Activated naive CD4-positive, alpha-beta T cell (primary cell): ENCODE measurements at places on chromosomes 1 and 21.

- no peak for DNase-seq
Observed at GRCh38 chr21:43731476-43731875, 12.5 kb downstream of the PDXK start.

DNA sequence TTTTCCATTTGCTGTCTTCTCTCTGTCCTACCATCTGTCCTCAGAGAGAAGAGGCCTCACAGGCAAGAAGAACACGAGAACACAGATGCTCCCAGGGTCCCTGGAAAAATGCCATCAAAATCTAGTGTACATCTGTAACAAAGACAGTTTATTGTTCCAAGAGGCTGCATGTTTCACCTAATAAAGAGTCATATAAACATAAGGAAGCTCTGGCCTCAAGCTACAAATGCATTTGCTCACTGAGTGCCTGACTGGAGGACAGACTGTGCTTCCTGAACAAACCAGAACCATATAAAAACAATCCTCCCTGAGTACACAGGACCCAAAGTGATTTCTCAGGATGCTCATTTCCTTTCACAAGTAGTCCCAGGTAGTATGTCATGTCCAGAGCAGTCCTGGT, 76.3 kb upstream of the SLC44A3 start:
- DNase-seq: no peak

DNA sequence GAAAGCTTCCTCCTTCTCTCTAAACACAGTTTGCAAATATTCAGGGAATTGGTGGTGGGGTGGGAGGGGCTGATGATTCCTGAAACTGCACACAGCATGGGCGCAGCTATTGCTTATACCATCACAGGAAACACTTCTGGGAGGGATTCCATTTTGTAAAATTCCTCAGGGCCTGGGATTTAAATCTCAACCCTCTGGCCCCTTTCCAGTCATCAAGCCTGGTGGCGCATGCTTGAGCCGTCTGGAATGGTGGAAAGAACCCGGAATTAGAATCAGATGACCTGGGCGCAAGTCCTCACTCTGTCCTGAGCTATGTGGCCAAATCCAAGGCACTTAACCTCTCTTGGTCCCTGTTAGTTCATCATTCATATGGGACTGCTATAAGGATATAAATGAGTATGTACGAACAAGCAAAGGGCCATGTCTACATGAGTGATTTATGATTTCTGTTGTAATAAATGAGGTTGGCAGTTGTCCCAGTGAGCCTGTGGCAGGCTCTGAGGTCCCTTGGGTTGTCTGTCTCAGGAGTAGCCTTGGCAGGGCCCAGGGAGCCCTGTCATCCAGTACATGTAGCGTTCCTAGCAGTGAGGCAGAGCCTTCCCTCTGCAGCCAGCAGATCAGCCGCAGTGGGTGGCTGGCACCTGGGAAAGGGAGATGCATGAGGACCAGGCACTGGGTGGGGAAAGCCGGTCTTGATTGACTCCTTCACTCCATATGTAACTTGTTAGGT, 72.0 kb downstream of the MAN1C1 start:
- DNase-seq: no peak

DNA sequence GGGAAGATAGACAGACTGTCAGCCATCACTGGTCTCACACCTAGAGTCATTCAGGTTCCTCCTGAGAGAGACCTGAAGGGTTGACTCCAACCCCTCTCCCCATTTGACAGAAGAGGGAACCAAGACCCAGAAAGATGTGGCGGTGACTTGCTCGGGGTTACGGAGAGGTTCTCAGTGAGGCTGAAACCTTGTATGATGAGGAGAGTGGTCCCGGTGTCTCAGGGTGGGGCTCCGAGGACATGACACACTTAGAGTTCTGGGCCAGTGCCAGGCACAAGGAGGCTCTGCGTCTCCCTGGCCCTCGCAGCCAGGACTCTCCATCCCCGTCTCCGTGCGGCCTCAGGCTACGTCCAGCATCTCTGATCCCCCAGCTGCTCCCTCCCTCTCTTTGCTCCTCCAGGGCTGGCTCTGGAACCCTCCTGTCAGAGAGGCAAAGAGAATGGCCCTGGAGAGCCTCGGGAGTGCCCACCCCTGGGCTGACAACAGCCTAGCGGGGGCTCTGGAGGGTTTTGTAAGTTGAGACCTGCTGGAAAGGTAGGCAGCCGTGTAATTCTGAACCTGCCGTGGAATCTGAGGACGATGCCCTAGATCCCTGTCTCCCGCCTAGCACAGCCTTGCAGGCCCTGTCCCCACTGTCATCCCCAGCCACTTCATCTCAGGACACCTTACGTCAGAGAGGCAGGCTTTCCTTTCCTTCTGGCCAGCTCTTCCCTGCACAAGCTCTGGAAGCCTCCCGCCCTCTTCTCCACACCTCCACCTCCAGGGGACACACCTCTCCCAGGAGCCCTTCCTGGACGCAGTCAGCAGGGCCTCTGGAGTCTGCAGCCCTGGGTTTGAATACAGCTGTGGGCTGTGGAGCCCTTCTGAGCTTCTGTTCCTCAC, 4.1 kb downstream of the EFHD2 start:
- no peak for DNase-seq

- DNase-seq: no peak
Observed at GRCh38 chr1:164733070-164733469, 174.1 kb downstream of the PBX1 start.

- DNase-seq: no peak
Observed at GRCh38 chr1:86773341-86774288, 69.2 kb downstream of the SH3GLB1 start.

GRCh38 chr1:56578138-56578962, 1.0 kb downstream of the PLPP3 start:
- no peak for DNase-seq

DNA sequence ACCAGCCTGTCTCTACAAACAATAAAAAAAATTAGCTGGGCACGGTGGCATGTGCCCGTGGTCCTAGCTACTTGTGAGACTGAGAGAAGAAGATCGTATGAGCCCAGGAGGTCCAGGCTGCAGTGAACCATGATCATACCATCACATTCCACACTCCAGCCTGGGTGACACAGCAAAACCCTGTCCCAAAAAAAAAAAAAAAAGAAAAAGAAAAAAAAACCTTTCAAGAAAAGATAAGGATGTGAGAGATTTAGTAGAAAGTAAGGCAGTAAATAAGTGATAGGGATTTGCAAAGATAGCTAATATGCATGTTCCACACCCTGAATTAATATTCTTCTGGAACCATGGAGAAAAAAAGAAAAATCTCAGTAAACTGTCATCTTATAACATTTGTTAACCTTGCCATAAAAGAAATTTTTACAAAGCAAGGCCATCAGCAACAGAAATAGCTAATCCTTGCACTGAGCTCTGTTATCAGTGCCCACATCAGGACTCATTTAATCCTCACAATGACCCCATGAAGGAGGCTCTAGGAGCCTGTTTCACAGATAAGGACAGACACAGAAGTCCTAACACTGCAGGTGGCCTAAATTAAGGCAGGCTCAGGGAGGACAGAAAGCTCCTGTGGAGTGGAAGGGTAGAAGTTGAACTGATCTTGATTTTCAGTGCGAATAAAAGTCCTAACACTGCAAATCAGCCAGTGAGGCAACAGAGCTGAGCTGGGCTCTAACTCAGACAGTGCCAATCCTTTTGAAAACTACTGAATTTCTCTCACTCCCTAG, 7.6 kb downstream of the GNB1 start:
- DNase-seq: no peak

GRCh38 chr1:219413536-219413935, 199.4 kb downstream of the ZC3H11B start:
- DNase-seq: no peak

DNA sequence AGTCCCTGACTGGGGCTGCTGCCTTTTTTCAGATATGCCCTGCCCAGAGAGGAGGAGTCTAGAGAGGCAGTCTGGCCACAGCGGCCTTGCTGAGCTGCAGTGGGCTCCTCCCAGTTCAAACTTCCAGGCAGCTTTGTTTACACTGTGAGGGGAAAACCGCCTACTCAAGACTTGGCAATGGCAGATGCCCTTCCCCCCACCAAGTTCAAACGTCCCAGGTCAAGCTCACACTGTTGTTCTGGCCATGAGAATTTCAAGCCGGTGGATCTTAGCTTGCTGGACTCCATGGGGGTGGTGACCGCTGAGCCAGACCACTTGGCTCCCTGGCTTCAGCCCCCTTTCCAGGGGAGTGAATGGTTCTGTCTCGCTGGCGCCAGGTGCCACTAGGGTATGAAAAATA, 18.3 kb upstream of the C1orf53 start:
- DNase-seq: no peak
